Fibroblast of skin of back (primary cell): ENCODE measurements at places on chromosomes 12 and 14.

GRCh38 chr14:100617410-100618317 lies 30.4 kb upstream of the BEGAIN start:
- DNase-seq = no peak

GRCh38 chr14:92729634-92730358 lies 18.6 kb downstream of the LGMN start:
- peak; percentile 54 for DNase-seq

DNA sequence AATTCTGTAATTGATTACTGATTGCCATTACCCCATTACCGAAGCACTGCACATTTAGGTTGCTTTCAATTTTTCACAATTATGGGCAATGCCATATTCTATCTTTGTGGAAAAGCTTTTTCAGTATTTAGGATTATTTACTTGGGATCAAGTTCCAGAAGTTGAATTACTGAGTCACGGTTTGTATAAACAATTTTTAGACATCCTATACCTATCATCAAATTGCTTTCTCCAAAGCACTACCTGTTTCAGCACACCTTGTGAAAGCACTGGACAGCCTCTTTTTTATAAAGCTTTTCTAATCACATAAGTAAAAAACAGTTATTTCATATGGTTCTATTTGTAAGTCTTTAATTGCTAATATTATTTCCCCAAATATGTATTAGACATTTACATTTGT lies 221.5 kb upstream of the CAND1 start:
- no peak for DNase-seq

- DNase-seq = no peak
These were observed 962.6 kb downstream of the AACS start for GRCh38 chr12:126027825-126028224.

- no peak for DNase-seq
These were observed 58.8 kb upstream of the KCNA1 start for GRCh38 chr12:4850857-4851380.

- DNase-seq = no peak
These were observed 736 bp downstream of the C14orf39 start for GRCh38 chr14:60485057-60485597.

DNA sequence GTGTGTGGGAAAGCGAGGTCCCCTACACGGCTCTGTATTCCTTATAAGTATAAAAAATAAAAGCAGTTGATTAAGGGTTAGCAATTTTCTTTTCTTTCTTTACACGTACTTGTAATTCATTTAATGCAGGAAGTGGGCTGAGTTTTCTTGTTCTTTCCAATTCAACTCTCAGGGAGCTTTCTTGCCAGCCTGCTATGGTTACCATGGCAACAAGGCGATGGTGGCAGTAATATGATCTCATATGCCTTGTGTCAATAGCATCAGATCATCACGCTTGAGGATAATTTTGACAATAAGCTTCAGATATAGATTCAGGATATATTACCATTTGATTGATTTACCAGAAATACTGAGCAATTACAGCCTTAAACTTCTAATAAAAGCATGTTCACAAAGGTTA lies 466.5 kb downstream of the APAF1 start:
- DNase-seq = peak; percentile 6

DNA sequence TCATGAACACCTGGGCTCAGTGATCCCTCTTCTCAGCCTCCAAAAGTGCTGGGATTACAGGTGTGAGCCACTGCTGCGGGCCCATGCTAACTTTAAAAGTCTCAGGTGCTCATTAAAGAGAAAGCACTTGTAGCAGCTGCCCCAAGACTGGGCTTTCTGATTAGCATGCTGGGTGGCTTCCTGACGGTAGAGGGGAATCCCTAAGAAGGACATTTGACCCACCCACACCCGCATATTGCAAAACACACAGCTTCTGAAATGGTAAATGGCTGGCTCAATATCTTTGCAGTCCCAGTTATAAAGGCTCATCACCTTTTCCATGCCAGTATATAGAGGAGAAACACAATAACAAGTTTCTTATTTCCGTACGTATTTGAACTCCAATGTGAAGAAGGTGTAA lies 19.3 kb upstream of the BICD1 start:
- no peak for DNase-seq

GRCh38 chr14:70602254-70602653 lies 1.8 kb upstream of the MED6 start:
- no peak for DNase-seq

GRCh38 chr12:55687746-55688145 lies 20.0 kb downstream of the ITGA7 start:
- DNase-seq = no peak

- DNase-seq = no peak
These were observed 94.0 kb downstream of the TMX1 start for GRCh38 chr14:51333901-51334521.

DNA sequence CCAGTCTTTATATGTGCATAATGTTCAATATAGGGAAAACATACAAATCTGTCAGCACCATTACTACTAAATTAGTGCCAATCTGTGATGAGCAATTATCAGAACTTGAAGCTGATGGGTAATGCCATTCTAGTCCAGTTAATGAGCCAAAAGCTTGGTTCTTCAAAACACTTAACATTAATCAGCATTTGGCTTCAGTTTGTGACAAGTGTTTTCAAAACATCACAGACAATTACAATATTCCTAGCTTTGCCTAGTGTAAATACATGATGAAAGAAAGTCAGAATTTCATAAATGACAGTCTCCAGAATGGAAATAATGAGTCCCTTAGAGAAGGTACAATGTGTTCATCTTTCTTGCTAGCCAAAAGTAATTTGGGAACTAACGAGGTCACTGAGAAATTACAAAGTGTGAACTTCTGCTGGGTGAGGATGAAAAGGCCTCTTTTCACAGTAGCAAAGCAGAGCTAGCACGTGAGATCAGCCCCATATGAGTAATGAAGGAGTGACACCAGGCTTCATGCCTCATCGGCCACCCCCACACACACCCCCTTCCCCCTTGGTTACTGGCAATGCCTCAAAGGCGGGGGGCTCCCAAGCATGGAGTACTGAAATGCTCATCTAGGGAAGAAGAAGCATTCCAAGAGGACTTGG lies 180.6 kb upstream of the EEA1 start:
- DNase-seq = no peak

DNA sequence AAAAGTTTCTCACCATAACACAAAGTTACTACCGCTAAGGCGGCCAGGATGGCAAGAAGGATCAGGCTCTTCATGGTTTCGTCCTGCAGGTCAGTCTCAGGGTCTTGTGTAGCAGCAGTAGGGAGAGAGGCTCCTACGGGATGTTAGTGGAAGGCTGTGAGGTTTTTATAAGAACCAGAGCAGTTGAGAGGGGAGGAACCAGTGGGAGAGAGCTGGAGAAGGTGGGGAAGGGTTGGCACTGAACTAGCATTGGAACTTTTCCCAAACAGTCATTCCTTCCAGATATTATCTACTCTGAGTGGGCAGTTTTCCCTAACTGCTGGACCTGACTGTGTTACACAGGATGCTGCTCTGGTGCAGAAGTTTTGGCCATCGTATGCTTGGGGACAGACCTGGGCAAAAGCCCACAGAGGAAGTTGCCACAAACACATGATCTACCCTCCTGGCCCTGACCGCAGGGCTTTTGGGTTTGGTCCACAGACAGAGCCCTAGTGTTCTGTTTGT lies at the start of gene MGP:
Gene MGP, minus strand, starts transcription at position 137 of the 504 bp plus-strand sequence. Its CDS starts 63 bp downstream, at position 74.
- DNase-seq = no peak

DNA sequence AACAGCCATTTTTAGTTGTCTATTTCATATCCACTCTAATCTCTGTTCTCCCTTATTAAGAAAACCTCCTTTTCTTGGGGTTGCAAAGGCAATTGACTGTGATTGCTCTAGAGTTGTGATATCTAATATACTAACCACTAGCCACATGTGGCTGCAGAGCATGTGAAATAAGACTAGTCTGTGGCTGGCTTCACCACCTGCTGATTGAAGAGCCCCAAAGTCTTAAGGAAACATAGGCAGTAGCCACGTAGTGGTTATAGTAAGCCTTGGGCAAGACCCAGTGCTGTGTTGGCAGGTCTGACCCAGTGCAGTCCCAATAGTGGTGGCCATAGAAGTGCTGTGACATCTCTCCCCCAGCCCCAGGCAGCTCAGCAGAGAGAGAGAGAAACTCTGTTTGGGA lies 28.4 kb upstream of the ATP2B1 start:
- DNase-seq = no peak

DNA sequence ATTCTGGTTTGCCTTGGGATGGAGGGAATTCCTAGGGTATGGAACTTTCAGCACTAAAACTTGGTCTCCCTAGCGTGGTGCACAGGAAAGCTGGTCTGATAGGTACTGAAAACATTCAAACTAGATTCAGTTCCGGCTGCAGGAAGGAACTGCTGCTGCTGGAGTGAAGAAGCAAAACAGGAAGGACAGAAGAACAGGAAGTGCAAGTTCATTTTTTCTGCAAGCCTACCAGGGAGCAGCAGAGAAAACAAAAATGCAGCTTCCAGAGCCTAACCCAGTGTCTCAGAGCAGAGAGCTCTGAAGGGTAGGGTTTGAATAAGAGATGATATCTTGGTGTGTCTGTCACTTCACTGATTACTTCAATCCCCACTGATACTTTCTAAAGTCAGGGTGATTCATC lies 165.2 kb downstream of the VRK1 start:
- no peak for DNase-seq

GRCh38 chr14:100451264-100451663 lies 128.1 kb downstream of the SLC25A47 start:
- DNase-seq = no peak

DNA sequence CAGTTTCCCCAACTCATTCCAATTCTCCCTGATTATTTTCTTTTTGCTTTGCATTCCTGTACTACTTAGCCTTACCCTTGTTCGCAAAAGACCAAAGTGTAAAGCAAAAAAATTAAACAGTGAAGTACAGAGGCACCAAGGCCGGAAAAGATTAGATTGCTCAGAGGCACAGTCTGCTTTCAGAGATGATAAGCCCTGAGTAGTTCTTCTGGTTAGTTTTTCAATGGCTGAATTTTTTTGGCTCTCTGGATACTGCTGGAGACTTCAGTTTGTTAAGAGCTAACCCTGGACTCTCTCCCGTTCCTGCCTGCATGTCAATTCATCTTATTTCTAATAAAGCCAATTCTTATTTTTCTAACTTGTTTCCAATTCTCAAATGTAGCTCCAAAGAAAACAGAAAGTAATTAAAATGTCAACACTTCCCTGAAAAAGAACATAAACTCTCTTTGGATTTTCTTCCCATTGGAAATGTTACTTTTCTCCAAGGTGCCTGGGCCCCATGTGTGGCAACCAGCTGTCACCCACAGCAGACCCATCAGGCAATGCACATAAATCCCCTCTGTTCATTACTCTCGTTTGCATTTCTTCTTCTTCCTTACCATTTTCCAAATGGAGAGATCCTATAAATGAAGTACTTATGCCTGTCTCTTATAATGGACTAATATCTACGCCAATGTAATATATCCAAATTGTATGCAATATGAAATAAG lies 142.8 kb downstream of the BTG1 start:
- DNase-seq = no peak

- no peak for DNase-seq
These were observed 140.4 kb upstream of the GZMB start for GRCh38 chr14:24774187-24774915.

DNA sequence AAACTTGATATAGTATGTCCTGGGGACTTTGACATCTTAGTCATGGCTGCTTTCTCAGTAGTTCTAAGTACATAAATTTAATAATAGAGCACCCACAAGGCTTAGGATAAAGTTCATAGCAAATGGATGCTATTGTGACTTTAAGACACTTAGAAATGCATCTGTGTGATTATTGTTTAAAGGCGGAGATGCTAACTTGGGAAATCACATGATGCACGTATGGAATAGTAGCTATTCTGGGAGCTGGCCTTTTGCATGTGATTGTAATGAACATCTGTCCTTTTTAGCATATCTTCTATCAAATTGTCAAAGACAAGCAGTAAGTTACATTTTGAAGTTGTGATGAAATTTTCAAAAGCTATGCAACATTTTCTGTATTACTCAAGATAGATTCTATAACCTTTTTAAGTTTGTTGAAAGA lies 46.7 kb upstream of the ATP2A2 start:
- DNase-seq = no peak

DNA sequence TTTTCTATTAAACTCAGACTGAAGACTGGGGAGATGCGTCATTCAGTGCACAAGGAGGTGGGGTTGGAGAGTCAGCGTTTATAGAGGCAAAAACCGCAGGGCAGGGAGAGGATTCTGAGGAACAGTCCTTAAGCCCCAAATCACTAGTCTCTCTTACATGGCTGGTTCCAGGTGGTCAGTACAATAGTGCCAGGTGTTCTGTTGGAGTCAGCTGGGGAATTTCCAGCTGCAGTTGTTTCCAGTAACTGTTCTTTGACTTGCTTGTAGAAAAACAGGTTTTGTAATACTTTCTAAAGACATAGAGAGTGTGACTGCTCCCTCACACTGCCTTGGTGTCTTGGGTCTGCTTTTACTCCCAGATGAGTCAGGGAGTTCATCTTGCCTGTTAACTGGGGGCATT lies 192.2 kb downstream of the TMTC3 start:
- peak; percentile 16 for DNase-seq

DNA sequence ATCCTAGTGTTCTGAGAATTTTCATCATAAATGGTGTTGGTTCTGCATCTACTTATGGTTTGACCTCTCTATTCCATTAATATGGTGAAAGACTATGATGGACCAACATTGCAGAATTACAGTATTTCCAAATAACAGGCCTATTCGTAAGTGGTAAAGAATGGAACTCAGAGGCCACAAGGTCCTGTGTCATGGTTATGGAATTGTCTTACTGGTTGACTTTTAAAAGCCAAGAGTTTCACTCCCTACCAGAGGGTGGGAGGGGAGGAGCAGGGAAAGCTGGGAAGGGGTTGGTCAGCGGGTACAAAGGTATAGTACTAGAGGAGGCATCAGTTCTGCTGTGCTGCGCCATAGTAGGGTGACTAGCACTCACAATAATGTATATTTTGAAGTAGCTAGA lies 153.4 kb downstream of the TMEM132D start:
- DNase-seq = peak; percentile 78

DNA sequence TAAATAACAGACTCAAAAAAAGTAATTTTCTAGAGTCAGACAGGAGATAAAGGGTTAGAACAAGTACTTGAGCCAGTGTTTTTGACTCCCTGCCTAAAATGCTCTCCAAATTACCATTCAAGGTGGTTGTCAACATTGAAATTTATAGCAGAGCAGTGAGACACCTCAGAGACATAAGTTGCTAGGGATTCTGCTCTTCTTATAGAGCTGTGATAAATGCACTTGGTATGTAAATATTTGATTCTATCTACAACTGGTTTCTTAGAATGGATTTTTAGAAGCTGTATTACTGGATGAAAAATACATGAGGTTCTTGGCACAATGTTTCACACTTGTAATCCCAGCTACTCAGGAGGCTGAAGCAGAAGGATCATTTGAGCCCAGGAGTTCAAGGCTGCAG lies 83.9 kb upstream of the OSBPL8 start:
- DNase-seq = peak; percentile 19

GRCh38 chr12:77477907-77478533 lies 352.7 kb upstream of the NAV3 start:
- DNase-seq = no peak

DNA sequence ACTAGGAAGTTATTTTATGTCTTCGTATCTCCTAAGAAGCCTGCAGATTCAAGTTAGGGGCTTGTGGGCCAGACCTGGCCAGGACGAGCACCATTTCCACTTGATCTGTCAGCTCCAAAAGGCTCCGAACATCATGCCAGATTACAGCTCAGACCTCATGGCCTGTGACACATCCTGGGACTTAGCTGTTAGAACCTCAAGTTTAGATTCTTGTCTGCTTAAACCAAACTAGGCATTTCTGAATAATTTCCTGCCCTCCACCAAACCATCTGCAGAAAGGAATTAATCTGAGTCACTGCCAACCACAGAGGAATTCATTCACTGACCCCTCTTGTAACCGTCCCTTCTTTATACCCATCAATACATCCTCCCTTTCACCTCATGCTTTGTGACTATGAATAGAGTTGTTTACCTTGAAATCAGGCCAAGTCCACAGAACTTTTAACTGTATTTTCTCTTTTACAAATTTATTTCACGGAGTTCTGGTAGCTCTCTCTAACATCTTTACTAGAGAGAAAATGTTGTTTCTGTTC lies 120.3 kb downstream of the FBXL14 start:
- DNase-seq = peak; percentile 99
